ENCODE measurements at places on chromosomes 4 and X.

GRCh38 chrX:110021258-110022022, 18.5 kb downstream of the TMEM164 start:
- DNase-seq = no peak

DNA sequence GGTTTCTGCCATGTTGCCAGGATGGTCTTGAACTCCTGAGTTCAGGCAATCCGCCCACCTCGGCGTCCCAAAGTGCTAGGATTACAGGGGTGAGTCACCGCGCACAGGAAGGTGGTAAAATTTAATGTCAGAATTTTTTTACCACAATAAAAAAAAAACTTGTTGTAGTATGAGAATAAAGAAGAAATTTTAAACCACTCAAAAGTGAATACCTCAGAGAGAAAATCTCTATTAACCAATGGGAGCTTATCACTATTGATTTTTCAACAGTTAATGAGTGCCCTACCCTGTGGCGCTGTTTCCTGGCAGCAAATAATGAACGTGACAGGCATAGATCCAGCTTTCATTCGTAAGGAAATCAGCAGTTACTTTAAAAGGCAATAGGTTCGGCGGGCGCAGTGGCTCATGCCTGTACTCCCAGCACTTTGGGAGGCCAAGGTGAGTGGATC, 32.7 kb upstream of the SLC25A4 start:
- no peak for DNase-seq

GRCh38 chr4:138845054-138845453, 170.5 kb upstream of the NOCT start:
- DNase-seq = no peak

GRCh38 chr4:173530326-173531085, 477 bp upstream of the HAND2 start:
- DNase-seq = no peak

- DNase-seq = peak; percentile 46
Observed at GRCh38 chr4:90127223-90127705, at the start of gene CCSER1. CCSER1 (plus strand) TSS chr4:90127394.

DNA sequence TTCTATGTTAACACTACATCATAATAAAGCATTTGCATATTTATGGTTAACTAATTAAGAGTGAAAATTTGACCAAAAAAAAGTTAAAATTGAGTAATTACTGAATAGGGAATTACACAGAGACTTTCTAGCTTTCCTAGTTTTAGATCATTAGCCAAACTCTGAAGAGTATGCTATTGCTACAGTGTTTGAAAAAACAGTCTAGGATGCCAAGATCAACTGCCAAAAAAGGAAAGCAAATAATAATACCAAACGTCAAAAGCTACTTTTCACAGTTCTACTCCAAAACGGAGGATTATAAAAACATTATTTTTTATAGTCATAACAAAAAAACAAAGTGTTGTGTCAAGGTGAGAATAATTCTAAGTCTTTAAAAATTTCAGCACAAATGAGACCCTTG, 359.8 kb upstream of the CTSO start:
- no peak for DNase-seq

- DNase-seq = no peak
Observed at GRCh38 chr4:158376106-158376840, 145.4 kb upstream of the RXFP1 start.

- DNase-seq = no peak
Observed at GRCh38 chr4:125352521-125352920, 37.8 kb downstream of the FAT4 start.

DNA sequence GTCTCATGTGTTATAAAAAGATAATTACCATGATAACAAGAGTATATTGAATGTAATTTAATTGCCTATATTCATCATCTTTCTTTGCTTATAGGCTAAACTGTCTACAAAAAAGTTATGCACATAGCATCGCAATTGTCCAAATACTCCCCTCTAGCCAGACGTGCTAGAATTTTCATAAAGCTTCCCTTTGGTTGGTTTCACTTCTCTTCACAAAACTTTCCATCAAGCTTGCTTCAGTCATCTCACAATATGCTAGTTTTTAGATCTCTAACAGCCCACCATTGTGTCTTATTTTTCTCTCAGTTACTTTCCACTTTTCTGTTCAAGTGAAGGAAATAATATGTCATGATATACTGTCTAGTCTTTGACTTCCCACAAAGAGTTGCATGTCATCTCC, 448.3 kb upstream of the SPANXN1 start:
- no peak for DNase-seq

DNA sequence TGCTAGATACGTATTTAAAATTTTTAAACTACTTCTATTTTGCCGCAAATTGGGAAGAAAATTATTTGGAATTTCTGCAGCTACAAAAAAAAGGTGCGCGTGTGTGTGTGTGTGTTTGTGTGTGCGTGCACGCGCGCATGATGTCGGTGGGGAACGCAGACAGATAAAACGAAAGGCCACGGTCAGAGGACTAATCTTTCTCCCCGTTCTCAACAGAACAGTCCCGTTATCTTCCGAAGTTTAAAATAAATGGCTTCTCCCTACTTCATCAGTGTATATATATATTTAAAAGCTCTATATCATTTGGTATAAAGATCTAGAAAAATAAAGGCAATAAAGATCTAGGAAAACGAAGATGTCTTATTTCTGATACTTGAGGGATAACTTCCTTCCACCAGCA, 1.5 kb downstream of the MGARP start:
- no peak for DNase-seq

DNA sequence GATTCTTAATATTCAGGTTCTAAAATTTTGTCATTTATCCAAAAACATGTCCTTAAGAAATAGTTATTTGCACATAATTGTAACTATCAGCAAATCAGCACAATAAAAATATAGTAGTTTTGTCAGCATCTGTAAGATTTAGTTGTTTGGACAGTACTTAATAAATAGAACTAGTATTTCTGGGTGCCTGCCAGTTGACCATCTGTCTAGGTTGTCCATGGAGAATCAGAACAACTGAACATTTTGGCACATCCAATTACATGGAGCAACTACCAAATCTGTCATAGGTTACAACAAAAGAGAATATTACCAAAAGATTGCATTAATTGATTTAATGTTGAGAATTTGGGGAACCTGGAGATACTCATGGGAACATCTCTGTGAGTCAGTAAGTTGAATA, 305.5 kb upstream of the TACR3 start:
- DNase-seq = no peak

DNA sequence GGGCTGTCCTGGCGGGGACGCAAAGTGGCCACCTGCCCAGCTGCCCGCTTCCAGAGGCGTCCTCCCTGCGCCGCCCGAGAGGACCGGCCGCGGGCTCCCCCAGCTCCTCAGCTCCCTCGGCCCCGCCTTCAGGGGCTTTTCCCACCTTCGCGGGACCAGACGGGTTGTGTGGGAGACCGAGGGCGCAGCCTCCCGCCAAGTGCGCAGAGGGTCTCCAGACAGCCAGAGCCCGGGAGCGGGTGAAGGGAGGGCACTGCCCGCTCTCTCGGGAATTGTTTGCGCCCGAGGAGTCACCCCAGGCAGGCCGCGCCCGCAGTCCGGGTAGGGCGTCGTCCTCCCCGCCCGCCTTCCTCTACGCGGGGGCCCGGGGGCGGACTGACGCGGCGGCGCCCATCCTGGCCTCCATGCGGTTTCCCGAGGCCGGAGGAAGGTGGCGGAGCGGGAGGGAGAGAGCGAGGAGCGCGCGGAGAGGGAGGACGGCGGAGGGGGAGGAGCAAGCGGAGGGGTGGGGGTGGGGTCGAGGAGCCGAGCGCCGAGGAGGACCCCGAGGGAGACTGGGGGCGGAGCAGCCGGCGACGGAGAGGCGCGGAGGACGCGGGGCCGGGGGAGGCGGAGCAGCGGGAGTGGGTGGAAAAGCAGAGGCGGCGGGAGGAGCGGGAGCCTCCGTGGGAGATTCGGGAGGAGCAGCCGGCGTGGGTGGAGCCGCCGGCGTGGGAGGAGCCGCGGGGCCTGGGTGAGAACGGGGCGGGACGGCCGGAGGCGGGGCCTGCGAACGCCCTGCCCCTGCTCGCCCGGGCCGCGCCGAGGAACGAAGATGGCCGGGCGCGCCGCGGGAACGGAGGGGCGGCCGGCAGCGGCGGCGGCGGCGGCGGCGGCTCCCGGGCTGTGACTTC, 47.5 kb downstream of the CLDN34 start:
- DNase-seq = peak; percentile 59

GRCh38 chrX:15129412-15129811, 140.5 kb downstream of the ASB9 start:
- no peak for DNase-seq

DNA sequence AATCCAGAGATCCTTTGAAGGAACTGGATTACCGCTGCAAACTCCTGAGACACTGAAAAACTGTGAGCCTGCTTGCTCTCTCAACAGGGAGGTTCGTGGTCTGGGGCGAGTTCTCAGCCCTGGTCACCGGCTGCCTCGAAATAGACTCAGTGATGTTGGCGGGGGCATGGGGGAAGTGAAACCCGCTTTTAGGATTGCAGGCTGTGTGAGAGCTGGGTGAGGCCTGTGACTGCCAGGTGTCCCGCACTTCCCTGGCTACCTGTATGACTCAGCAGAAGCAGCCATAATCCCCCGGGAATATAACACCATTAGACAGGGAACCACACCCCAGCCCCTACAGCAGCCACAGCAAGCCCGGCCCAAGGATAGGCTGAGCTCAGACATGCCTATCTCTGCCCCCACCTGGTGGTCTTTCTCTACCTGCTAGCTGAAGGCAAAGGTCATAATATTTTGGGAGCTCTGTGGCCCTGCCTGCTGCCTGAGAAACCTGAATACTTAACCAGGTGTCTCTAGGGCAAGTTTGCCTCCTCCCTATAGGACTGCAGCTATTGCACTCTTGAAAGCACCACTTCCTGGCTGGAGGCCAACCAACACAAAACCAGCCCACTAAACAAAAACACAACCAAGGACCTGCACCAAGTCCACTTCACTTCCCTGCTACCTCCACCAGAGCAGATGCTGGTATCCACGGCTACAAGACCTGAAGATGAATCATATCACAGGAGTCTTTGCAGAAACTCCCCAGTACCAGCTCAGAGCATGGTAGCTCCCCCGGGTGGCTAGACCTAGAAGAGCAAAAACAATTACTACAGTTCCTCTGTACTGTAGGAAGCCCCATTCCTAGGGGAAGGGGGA, 202.0 kb downstream of the RRAGB start:
- no peak for DNase-seq

- no peak for DNase-seq
Observed at GRCh38 chr4:153905231-153905630, 116.3 kb upstream of the SFRP2 start.

DNA sequence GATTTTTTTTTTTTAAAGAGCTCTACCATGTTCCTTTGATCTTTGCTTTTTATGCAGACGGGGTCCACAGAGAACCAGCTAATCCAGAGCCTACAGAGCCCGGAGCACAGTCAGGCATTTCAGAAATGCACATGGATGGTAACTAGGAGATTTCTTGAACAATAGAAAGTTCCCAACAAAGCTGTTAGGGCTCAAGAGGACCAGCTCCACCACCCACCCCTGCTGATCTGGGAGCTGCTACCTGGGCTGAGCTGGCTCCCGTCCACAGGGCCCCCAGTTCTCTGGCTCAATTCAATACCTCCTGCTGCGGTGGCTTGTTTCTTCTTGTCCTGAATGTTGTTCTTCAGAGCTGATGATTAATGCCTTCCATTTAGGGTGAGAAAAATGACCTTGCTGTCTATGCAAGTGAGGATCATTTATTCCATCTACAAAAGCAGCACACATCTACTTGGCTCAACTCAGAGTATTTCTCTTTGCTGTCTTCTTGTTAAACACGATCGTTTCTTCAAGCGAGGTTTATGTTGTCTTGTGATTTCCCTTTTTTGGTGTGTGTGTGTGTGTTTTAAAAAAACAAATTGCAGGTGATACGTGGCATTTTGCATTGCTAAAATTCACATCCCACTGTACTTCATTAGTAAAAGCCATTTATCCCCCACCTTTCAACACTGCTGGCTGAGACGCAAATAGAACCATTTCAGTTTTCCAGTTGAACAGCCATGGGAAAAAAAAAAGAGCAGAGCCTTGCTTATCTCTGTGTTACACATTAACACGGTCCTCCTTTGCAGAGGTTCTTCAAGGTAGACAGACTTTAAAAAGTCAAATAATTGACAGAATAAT, 31.3 kb downstream of the IGFBP7 start:
- DNase-seq = no peak

DNA sequence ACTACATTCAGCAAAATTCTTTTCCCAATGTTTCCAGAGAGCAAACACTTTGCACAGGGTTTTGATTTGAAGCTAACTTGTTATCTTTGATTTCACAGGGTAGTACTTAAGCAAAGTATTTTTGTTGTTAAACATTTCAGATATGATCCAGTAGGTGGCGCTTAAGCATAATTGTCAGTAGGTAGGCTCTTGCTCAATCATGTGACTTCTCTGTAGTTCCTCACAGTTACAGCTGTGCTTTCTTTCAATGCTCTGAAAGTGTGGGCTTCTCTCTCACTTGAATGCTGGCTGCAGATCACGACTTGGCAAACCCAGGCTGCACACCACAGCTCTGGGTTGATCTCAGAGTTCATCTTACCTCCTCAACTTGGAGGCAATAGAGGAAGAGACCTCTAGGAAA, 1016.5 kb downstream of the SH3BGRL start:
- DNase-seq = no peak

DNA sequence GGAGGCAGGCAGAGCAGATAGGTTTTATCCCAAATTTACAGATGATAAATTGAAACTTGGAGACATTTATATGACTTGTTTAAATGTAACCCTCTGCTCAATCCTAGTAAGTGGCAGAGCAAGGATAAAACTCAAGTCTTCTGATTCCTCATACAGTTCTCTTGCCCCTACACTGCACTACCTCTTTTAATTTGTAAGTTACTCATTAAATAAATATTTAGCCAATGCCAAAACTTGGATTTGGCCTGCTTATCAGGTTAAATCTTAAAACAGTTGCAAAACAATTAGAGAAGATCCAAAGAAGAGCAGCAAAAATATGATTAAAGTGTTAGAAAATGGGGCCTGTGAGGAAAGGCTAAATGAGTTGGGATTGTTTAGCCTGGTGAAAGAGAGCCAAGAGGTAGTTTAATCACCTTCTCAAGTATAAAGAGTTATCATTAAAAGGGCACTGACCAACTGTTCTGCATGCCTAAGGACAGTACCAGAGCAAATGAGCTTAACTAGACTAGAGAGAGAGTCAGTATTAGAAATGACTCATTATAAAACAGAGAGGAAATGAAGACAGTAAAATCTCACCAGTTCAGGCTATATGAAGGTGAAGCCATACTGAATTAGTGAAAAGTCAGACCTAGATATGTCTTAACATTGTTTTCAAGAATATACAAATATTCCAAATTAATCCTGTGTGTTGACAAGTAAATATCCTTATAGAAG, 146.3 kb downstream of the GRIA3 start:
- DNase-seq = no peak

- DNase-seq = no peak
Observed at GRCh38 chrX:10393241-10393640, 227.1 kb downstream of the MID1 start.

DNA sequence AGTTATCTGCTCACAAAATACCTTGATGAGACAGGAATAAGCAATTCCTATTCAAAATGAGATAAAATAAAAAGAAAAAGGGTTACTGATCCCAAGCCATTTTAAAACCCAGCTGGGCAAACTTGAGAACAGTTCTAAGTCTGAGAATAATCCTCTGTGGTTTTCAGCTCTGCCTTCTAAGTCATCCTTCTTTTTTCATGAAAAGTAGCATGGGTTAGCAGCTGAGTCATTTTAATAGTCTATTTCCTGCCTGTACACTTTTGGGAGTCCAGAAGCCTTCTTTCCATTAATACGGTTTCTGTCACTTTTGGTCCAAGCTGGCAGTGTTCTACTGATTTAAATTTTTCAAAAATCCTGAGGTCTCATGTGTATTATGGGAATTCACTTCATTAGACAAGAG, 374.3 kb downstream of the IQCM start:
- no peak for DNase-seq

GRCh38 chrX:121064579-121064978, 17.2 kb downstream of the GLUD2 start:
- no peak for DNase-seq

GRCh38 chr4:67725981-67726380, 25.0 kb upstream of the UBA6 start:
- DNase-seq = no peak

Data from substantia nigra (tissue), 51 donors.